Astrocyte of the spinal cord (primary cell): ENCODE measurements at places on chromosomes 5 and 9.

DNA sequence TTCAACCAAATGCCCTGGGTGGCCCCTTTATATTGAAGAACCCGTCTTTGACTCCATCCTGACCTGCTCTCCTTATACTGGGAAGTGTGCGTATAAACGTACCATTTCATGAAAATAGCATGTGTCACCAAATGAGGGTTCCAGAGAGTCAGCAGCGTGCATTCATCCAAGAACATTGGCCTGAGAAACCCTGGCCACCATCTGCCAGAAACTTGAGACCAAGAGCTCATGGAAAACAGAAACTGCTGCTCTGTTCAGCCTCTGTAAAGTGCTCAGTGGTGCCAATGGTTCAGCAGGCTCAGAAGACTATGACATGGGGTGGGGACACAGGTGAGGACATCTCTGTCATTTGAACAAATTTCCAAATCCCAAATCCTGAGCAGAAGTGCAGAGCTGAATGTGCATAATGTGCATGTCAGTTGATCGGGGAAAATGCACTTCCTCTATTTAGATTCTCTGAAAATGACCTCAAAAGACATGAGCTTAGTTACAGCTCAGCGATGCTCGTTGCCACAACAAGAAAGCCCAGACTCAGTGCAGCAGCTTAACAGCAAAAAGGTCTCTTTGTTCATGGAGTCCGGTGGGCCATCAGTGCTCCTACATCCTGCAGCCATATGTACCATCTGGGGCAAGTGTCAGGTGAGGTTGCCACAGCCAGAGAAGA is 176.1 kb downstream of the ATPSCKMT start:
- DNase-seq = no peak

- peak; percentile 29 for DNase-seq
Measured at GRCh38 chr5:128378632-128379031, 159.4 kb downstream of the FBN2 start.

- no peak for DNase-seq
Measured at GRCh38 chr5:178083922-178084321, 29.4 kb upstream of the N4BP3 start.

DNA sequence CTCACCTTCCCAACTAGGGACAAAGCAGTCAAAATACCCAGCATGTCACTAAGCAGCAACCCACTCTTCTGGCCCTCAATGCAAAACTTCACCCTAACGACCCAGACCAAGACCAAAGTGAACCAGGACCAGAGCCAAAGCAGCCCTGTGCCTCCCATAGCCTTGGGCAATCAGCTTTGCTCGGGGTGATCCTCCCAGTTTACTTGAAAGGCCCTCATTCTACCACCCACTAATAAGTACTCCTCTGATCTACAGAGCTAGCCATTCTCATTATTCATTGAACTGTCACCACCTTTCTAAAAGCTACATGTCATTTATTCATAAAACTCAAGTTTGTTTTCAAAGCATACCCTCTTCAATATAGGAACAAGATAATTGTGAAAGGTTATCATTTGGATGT is 221.0 kb downstream of the FRMD3 start:
- DNase-seq = no peak
